Transverse colon (tissue), 4 donors: ENCODE measurements at places on chromosomes 3 and 15. TPM values are rescaled to one million over a fixed set of nuclear protein-coding genes. Genes with fewer than 3 reads are reported as not detected.

The RCCD1 gene
- 18.6 TPM for total RNA-seq

The ANKRD34C gene
- total RNA-seq, result not detected

The BLM gene
- 1.9 TPM for total RNA-seq

- DNase-seq, result no peak
Measured at GRCh38 chr15:60667190-60667868, 188.4 kb upstream of the ICE2 start.

The MUSTN1 gene
- total RNA-seq, result 26.5 TPM

- no peak for DNase-seq
Measured at GRCh38 chr3:55564726-55565125, 77.6 kb upstream of the WNT5A start.

DNA sequence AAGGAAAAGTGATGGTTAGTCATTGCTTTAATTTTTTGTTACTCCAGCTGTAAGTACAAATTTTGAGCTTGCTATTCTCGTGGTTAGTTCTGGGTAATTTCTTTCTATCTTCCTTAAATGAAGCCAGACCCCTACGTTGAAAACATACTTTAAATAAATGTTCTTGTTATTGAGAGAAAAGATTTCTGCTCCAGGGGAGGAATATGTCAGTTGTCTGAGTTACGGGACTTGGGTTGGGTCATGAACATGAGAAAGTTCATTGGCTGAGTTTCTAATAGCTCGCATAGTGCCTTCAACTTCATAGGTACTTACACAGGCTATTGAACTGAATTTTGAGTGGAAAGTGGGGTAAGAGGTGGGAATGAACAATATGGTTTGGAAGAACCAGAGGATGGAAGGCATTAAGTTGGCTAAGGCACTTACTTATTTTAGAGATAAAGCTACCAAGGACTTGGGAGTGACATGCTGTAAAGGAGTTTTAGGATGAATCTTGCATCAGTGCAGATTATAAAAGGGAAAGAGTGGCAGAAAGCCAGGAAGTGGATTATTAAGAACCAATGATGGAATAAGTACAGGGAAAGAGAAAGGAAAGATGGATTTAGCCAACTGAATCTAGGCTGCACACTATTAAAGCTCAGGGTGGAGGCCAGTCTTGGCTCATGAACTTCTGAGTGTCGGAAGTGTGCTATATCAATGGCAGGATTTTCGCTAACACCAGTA lies 1.4 kb downstream of the RPSA start:
- no peak for DNase-seq

- no peak for DNase-seq
Measured at GRCh38 chr15:81418891-81419290, 44.9 kb upstream of the TMC3 start.

- DNase-seq, result peak; percentile 18
Measured at GRCh38 chr3:74273091-74273490, 341.4 kb downstream of the CNTN3 start.

DNA sequence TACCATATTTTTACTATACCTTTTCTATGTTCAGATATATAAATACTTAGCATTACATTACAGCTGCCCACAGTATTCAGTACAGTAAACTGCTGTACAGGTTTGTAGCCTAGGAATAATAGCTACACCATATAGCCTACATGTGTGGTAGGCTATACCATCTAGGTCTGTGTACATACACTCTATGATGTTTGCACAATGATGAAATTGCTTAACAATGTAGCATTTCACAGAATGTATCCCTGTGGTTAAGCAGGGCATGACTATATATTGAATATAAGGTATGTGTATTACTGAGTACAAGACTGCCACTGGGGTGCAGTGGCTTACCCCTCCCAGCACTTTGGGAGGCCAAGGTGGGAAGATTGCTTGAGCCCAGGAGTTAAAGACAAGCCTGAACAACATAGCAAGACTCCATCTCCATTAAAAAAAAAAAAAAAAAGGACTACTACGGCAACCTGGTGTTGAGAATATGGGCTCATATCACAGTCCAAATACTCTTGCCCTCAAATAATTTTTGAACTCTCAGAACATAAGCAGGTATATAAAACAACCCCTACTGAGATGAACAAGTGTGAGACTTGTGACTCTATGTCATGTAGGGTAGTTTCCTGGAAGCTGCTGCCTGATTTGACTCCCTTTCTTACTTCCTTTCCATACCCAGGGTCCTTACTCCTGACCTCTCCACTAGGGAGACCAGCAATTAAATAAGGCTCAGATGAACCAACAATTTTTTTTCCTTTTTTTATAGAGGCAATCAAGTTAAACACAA lies 4.8 kb downstream of the PPP1R14D start:
- no peak for DNase-seq

DNA sequence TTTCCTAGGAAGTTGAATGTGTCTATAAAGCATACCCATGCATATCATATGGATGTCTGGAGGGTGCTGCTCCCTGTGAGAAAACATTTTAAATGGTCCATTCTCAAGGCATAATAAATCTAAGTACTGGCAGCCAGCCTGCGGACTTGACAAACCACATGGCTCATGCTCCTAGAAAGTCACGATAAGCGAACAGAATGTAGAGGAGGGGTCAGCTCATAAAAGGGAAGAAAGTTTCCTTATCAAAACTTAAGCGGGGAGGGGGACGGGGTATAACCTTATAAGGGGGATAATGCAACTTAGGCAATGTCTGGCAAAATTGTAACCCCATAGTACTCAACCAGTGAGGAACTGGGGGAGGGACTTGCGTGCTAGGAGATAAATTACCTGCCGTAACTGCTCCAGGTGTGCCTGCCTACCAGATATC lies 159.8 kb upstream of the LMCD1 start:
- no peak for DNase-seq

The POLR2M gene
- total RNA-seq, result 55.0 TPM

DNA sequence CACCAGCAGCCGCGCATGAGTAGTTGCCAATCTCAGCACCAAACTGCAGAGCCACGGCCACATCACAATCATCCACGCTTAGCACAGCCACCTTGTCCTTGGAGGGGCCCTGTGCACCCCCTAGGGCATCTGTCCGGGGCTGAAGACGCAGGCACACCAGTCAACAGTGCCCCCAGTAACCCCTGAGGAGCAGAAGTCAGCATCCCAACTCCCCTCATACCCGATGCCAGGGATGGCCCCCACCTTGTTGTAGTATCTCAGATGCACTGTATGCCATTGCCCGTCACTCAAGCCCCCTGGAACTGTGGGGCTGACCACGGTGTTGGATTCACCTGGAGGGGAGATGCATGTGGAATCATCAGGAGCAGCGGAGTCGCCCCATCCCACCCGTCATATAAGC lies 7.6 kb downstream of the CELSR3 start:
- no peak for DNase-seq

The DAZL gene
- not detected for total RNA-seq
